Cardiac atrium fibroblast (primary cell): ENCODE measurements at places on chromosomes 5 and 9. TPM values are rescaled to one million over a fixed set of nuclear protein-coding genes. Genes with fewer than 3 reads are reported as not detected.

The SLC44A1 gene
- total RNA-seq, result 88.6 and 98.2 TPM in 2 replicates

The PCDHA1 gene
- not detected in 2 replicates for total RNA-seq

The TMEFF1 gene
- 0.36 and 2.9 TPM in 2 replicates for total RNA-seq

The PHF24 gene
- total RNA-seq, result not detected in 2 replicates

The SRA1 gene
- 40.5 and 51.4 TPM in 2 replicates for total RNA-seq

The LEAP2 gene
- 0.16 TPM in 1 of 2 replicates, not detected in the other for total RNA-seq

The IRGM gene
- not detected in 2 replicates for total RNA-seq

The TBC1D2 gene
- 5.3 and 5.8 TPM in 2 replicates for total RNA-seq

The SLC45A2 gene
- not detected in 2 replicates for total RNA-seq

The DNM1 gene
- 0.49 and 0.54 TPM in 2 replicates for total RNA-seq

The F2RL2 gene
- 2.9 and 7.5 TPM in 2 replicates for total RNA-seq

The PCDHGC4 gene
- under 0.01 and 0.18 TPM in 2 replicates for total RNA-seq

The FBN2 gene
- 61.7 and 72.1 TPM in 2 replicates for total RNA-seq

The PCA3 gene
- not detected in 2 replicates for total RNA-seq

The CEL gene
- 0.16 and 0.36 TPM in 2 replicates for total RNA-seq

The UGT3A1 gene
- not detected in 2 replicates for total RNA-seq

The DPH7 gene
- 15.9 and 21.8 TPM in 2 replicates for total RNA-seq

The DNAH5 gene
- total RNA-seq, result 0.49 TPM in 1 of 2 replicates, not detected in the other

The SARDH gene
- 17.9 and 25.9 TPM in 2 replicates for total RNA-seq

The PCDHA7 gene
- 0.16 and 0.72 TPM in 2 replicates for total RNA-seq

The PCDHB13 gene
- total RNA-seq, result 0.16 and 0.90 TPM in 2 replicates

The BBLN gene
- 121 and 194 TPM in 2 replicates for total RNA-seq

The FAM200C gene
- 1.1 and 4.4 TPM in 2 replicates for total RNA-seq
